NCI-H1417 (cell line): ENCODE measurements at places on chromosomes 7 and 10.

DNA sequence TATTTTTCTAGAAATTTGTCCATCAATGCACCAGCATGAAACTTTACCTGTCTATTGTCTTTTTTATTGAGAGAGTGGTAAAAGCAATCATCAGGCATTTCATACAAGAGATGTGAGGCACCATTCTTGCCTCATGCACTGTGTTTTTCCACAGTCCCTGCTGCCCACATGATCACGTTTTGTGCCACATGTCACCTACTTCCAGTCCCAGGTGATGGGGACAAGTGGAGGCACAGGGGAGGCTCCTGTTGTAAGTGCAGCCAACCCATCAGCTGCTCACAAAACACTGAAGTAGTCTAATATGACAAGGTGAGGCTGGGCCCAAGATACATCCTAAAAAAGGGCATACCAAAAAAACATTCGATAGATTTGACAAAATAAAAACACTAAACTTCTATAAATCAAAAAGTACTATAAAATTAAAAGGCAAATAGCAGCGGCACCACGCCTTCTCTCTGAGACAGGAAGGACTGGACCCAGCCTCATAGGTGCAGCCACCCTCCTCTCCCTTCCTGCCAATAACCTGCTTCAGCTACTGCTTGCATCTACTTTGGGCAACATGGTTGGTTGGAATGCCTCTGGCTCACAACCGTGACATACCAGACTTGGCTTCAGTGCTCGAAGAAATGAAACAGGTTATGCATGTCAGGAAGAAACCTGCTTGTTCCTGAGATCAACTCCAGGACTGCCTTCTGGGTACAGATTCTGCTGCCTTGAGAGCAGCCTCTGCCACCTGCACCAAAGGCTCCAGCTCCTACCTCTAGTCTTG lies 2.3 kb downstream of the ZC3HAV1L start:
- no peak for DNase-seq

GRCh38 chr7:137878333-137878961 lies 31.7 kb upstream of the DGKI start:
- no peak for DNase-seq

DNA sequence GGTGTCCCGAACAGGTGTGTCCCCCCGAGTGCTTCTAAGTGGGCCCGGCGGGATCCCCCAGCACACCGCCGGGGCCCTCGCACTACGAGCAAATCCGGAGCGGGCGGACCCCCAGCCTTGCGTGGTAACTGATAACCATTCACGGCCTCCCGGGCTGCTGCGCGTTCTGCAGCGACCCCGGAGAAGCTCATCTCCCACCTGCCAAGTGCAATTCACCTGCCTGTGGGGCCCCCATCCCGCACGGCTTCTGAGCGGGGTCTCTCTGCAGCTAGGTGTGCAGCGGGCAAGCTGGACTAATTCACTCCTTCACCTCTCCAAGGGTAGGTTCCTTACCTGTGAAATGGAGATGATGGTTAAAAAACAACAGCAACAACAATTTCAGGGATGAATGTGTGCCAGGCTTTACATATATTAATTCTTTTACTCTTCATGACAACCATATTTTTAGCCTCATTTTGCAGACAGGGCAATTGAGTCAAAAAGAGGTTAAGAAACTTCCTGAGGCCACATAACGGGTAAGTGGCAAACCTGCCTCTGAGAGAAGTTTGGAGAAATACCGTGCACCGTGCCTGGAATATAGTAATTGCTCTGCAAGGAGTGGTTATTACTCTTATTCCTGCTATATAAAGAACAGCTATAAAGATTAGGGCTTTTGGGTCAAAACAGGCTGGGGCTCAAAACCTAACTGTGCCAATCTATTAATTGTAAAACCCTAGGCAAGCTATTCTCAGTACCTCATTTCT lies 652 bp upstream of the PODXL start:
- DNase-seq: peak; percentile 77

- DNase-seq: no peak
Observed at GRCh38 chr10:49572594-49573114, 33.7 kb upstream of the ERCC6 start.

- DNase-seq: no peak
Observed at GRCh38 chr10:61503051-61503450, 49.9 kb upstream of the TMEM26 start.

DNA sequence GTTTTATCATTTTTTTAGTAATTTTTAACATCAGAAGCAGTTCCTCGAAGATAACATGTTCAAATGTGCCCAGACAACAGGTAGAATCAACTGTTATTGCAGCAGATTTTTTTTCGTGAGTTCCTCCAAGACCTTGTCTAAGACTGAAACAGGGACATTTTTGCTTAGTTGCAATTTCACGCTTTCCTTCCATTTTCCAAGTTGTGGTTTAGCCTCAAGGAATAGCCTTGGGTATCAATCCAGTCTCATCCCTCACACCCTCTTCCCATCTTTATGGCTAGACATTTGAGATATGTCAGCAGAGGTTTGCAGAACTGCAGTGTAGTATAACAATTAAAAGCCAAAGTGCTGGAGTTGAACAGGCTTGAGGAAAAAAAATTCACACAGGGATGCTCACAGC lies 152.5 kb downstream of the SORCS1 start:
- no peak for DNase-seq

DNA sequence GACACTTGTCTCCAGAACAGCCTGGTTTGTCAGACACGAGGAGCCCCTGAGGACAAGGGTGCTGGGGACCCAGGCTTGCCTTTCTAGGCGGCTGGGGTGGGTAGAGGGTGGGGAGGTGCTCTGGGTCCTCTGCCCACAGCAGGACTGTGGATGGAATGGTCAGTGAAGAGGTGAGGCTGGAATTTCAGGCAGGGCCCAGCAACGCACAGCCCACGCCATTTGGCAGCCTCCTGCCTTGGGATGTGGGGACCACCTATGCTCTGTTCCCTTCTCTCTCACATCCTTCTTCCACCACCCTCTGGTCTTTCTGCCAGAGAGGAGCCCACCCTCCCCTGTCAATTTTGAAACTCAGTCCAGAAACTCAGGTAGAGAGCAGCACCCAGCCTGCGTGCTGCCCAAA lies 103.2 kb downstream of the CXCL12 start:
- no peak for DNase-seq

- no peak for DNase-seq
Observed at GRCh38 chr7:11668727-11669126, 163.3 kb downstream of the THSD7A start.

DNA sequence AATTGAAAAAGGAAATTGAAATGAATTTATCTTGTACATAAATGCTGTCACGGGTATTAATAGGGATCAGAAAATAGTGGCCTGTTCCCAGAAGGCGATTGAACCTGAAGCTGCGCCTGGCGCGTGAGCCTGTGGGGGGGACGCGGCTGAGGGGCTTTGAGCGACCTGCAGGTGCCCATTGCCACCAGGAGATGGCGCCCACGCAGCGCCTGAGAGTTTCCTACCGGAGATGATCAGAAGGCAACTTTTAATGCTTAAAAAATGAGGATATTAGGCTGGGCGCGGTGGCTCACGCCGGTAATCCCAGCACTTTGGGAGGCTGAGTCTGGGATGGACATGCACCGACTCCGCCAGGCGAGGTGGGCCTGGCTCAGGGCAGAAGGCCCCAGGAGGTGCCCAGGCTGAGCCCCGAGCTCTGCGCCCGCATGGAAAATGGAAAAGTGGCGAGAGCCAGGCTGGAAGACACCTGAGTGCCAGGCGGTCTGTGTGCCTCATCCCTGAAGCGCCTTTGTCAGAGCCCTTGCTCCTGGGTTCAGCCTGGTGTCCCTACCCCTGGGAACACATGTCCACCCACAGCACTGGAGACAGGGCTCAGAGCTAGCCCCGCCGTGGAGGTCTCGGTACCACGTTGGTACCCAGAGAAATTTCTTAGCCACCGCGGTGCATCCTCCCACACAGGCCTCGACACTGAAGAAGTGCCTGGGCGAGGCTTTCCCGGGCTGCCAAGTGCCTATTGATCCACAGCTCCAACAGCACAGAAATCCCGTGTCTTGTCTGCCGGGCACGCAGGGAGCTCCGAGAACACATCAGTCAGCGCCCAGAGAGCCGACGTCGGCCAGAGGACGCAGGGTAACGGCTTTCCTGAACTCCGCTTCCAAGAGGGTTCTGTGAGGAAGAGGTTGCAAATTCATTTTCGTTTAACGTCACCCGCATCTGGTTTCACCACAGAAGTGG lies 117.4 kb downstream of the INPP5A start:
- DNase-seq: peak; percentile 51

DNA sequence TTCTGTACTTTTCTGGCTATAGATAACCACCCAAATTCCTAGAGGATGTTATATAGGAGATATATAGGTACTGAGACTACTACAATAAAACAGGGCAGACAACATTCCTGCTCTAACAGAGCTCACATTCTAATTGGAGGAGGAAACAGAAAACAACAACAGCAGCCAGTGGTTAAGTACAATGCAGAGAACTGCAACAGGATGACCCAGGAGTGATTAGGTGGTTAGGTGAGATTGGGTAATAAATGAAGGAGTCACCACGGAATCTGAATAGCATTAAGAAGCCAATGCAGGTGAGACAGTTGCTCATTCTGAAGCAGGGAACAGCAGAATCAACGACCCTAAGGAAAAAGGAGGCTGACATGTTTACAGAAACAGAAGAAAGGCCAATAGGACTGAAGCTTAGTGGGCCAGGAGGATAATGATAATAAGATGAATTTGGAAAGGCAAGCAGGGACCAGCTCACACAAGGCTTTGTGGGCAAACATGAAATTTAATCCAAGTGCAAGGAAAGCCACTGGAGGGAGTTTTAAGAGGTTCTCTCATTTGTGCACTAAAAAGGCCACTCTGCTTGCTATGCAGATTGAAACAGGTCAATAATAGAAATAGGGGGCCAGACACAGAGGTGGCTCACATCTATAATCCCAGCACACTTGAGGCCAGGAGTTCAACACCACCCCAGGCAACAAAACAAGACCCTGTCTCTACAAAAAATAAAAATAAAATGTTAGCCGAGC lies 16.9 kb upstream of the REEP3 start:
- no peak for DNase-seq

GRCh38 chr10:47255033-47255813 lies 44.8 kb upstream of the GDF10 start:
- DNase-seq: no peak

DNA sequence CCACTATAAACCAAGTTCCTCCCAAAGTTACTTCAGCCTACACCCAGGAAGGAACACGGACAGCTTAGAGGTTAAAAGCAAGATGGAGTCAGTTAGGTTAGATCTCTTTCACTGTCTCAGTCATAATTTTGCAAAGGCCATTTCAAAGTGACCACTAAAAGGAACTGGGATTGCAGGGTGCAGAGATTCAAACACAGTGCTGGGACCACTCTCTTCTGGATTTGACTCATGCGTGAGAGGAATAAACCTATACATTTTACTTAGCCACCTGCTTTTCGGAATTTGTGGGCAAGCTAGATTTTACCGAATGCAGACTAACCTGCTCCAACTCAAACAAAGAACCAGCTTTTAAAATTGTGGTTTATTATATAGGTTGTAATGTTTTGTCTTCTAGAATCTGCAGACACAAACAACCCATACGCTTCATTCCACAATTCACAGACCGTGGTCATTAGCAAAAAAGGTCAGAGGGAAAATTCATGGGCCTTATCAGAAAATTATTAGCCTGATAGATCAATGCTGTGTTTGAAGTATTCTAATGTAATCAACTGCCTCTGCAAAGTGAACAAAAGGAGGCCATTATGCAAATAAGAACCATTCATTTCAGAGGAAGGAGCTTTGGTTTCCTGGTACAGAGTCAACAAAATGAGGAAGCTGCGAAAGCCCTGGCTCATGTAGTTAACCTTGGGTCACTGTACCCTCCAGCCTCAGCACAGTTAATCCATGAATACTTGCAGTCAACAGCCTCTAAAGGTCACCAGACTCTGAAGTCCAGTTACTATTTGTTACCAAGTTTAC lies 342.7 kb upstream of the KLF6 start:
- DNase-seq: no peak

DNA sequence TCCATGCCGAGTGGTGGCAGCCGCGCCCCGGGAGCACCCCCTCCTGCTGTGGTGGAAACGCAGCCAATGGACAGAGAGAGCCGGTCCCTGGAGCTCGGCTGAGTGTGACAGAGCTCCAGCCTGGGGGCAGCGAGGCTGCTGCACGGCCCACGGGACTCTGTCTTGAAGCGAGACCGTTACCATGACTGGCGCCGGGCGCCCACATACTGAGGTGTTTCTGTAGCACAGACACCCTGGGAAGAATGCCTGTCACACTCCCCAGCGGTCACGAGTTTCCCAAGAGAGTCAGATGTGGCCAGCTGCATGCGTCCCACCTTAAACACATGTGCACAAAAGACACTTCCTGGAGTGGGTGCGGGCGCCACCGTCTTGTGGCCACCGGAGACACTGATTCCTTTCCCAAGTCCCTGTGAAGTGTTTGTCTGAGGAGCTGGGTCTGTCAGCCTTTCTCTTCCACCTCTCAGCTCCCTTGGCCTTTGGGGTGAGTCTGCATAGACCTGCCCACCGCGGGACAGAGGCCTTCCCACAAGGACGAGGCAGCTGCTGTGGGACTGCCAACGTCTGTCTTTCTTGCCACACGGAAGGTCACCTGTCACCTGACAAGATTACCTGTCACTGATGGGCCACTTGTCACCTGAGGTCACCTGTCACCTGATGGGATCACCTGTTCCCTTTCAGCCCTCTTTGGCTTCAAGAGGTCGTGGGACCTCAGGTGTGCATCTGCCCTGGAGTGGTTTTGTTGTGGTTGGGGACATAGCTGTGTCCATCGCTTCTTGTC lies 94.6 kb downstream of the DNAJB6 start:
- DNase-seq: no peak

DNA sequence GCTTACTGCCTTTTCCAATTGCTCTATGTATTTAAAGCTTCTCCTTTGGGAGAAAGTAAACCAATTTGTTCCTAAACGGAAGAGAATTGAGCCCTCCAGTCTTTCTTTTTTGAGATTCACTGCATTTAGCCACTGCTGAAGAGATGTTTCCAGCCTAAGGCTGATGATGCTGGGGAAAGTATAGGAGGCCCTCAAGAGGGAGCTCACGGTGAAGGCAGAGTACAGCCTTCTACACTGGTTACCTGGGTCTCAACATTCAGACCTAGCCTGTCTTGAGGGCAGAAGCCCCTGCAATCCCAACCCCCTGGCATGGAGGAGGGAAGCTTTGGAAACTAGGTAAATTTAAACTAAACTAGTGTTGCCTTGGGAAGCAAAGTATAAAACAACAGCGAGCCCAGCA lies 316.7 kb upstream of the TPK1 start:
- DNase-seq: no peak

GRCh38 chr7:103632005-103632639 lies 186.1 kb upstream of the SLC26A5 start:
- peak; percentile 34 for DNase-seq

DNA sequence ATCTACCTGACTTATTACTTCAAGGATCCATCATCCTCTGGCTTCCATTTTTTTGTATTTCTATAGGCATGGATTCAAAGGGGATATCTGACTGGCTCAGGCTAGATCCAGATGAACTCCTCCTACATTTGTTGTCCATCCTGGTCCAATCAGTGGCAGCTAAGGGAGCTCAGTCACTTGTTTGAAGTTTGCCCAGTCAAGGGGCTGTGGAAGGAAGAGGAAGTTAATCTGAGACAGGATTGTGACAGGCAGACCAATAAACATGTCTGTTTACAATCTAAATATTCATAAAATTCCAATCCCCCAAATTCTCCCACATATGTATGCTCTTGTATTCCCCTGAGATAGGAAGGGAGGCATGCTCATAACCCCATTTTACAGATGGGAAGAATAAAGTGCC lies 48.7 kb downstream of the CAV1 start:
- DNase-seq: no peak

- no peak for DNase-seq
Observed at GRCh38 chr10:71133710-71134686, 78.4 kb upstream of the UNC5B start.
